GOT3 (cell line): ENCODE measurements at places on chromosomes 6 and 20.

DNA sequence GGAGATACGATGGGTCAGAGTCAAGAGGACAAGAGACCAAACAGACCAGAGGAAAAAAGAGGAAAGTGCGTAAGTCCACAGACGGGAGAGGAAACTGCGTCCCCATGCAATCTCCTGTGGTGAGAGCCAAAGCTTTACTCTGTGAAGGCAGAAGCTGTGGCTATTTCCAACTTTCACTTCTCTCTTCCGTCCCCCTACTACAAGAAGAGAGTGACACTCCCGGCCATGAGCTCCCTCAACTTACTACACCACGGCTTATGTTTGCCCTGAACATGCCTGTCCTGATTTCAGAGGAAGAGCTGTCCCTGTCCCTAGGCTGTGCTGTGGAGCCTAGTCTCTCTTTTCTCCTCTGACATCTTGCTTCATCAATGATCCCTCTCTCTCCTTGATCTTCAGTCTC lies 11.5 kb upstream of the SSR1 start:
- DNase-seq, result no peak

DNA sequence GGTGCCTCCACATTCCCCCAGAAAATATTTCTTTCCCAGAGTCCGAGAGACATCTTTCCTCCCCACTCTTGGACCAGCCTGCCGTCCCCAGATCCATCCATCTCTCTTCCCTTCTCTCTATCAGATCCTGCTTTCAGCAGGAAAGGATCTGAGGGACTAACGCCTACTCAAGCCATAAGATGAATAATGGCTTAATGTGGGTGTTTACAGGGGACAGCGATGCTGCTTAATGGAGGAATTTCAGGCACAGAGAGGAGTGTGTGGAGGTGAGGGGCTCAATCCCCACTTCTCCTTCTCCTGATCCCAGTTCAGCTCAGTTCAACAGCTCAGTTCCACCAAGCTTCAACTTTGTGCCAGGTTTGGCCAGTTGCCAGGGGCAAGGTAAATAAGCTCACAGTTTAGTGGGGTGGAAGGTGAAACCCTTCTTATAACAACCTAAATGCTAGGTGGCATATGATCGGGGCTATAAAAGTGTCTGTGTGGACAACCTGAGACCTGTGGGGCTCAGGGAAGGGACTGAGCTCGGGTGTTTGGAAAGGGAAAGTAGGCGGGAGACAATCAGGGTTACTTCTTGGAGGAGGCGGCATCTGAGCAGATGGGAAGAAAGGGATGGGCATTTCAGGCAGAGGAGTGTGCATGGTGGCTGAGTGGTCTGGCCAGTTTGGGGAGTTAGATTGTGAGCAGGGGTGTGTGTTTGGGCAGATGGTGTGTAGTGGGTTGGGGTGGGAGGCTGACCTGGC lies 55.8 kb downstream of the CDH22 start:
- DNase-seq, result no peak

DNA sequence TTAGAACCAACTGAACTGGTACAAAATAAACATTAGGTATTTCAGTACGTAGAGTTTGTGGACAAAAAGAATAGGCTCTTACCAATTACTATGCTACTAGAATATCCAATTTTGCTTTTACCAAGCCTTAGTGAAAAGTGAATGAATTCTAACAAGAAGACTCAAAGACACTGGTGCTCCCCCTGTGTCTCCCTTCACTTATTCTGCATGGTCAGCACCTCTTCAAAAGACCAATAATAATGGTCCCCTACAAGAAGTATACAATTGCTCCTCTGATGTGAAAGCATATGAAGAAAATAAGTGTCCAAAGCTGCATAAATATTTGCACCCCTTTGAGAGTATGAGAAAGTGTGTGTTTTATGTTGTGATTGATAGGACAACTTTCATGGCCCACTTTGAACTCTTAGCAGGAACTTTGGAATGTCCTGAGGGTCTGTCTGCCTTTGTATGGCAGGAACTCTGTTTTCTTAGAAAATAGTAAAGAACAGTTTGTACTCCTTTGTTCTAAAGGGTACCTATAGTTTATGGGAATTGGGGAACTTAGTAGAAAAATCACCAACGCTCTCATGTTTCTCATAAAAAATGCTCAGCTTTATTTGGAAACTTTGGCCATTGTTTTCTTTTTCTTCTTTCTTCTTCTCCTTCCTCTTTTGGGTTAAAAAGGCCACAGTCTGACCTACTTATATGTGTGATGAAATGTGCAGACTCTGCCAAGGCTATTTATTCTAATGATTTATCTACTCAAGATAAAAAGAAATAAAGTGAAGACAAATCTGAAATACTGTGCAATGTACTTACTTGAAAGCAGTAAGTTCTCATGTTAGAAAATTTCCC lies 352.4 kb downstream of the LAMA2 start:
- no peak for DNase-seq

GRCh38 chr6:20954315-20954714 lies 420.1 kb downstream of the CDKAL1 start:
- no peak for DNase-seq

- DNase-seq, result no peak
These were observed 14.1 kb downstream of the SLCO4A1 start for GRCh38 chr20:62656197-62656918.

DNA sequence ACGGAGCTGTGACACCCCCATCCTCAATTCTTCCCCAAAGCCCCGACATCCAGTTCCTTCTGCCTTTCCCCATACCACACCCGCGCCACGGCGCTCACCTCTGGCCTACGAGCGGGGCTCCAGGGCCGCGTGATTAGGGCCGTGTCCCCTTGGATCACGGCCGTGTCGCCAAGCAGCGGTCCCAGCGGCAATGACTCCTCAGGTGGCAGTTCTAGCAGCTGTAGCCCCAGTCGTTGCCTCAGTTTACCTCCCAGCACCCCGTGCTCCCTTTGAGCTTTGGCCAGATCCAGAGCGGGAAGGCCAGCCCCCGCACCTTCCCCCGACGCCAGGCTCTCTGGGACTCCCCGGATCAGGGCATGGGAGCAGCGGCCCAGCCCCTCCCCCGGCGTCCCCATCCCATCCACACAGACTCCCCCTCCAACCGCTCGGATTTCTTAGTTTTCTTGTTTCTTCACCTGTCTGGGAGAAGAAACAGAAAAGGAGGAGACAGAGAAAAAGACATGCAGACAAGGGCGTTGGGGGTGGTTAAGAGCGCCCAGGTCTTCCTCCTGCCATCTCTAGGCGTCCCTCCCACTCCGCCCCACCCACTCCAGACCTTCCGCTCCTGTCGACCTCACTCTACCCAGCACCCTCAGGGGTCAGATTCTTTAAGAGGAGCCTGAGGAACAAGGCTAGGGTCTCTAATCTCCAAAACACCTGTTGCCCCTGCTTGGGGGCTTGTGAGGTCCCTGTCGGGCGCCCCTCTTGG lies at the start of gene DDAH2:
TSS of gene DDAH2 (minus strand) at position 533 of the 748 bp plus-strand sequence. CDS start at position 395, 138 bp downstream.
- no peak for DNase-seq

DNA sequence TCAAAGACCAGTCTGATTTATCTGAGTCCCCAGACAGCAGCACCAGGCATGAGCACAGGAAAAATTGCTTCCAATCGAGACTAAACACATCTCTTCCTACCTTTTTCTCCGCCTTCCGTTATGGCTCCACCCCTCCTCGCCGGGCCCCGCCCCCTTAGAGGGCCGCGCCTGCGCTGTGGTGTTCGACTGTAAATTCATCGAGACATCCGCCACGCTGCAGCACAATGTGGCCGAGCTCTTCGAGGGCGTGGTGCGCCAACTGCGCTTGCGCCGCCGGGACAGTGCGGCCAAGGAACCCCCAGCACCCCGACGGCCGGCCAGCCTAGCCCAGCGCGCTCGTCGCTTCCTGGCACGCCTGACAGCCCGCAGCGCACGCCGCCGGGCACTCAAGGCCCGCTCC lies 8.9 kb downstream of the REM1 start:
- no peak for DNase-seq
